ENCODE measurements at places on chromosomes 12 and 14.

GRCh38 chr12:120814203-120814902, 88.7 kb downstream of the ACADS start:
- DNase-seq = no peak

- DNase-seq = no peak
Observed at GRCh38 chr12:75974323-75975187, 57.0 kb downstream of the PHLDA1 start.

- peak; percentile 68 for DNase-seq
Observed at GRCh38 chr14:68124979-68125731, 305.6 kb downstream of the RAD51B start.

DNA sequence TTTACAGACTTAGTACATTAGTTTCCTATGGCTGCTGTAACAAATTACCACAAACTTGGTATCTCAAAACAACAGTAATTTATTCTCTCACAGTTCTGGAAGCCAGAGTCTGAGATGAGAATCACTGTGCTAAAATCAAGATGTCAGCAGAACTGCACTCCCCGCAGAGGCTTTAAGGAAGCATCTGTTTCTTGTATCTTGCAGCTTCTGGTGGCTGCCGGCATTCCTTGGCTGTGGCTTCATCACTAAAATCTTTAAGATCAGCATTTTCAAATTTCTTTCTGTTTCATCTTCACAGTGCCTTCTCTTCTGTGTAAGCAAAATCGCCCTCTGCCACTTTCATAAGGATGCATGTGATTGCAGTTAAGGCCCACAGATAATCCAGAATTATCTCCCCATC, 9.4 kb downstream of the STON2 start:
- no peak for DNase-seq

DNA sequence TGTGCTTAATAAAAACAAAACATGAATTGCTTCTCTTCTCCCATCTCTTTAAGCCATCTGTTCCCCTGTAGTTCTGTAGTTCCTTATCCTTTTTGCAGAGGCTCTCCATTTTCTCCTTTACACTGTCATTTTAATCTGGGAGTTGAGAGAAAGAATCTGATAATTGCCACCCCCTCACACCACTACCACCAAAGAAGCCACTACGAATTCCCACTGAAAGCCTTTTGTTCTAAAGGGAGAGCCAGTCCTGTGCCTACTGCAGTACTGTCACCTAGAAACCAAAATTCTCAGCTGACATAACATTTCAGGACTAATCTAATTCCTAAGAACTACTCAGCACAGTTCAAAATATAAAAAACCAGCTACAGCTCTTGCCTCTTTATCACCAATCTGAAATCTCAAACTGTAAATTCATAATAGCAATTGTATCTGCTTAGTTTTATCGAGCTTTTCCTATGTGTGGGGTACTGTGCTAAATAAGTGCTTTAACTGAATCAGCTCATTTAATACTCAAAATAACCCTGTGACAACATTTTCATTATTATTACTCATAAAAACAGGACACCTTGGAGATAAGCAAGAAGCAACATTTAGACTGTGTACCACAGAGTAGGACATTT, 72.4 kb downstream of the SPPL3 start:
- no peak for DNase-seq

DNA sequence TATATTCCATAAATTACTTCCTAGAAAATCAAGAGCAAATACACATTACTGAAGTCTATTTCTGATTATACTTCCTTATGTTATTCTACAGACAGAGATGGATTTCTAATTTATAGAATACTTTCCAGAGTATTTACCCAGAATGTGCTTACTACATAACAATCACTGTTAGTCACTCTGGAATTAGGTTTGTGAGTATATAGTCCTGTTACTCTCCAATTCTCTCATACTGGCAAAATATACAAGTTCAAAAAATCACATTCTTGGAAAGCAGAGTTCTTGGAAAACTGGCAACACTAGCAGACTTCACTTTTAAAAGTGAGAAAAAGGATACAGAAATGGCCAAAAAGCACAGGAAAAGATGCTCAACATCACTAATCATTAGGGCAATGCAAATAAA, 7.3 kb downstream of the PPP2R5E start:
- no peak for DNase-seq

All from astrocyte of the cerebellum (primary cell).